ENCODE measurements at places on chromosomes 3 and 15. TPM values are rescaled to one million over a fixed set of nuclear protein-coding genes. Genes with fewer than 3 reads are reported as not detected.

DNA sequence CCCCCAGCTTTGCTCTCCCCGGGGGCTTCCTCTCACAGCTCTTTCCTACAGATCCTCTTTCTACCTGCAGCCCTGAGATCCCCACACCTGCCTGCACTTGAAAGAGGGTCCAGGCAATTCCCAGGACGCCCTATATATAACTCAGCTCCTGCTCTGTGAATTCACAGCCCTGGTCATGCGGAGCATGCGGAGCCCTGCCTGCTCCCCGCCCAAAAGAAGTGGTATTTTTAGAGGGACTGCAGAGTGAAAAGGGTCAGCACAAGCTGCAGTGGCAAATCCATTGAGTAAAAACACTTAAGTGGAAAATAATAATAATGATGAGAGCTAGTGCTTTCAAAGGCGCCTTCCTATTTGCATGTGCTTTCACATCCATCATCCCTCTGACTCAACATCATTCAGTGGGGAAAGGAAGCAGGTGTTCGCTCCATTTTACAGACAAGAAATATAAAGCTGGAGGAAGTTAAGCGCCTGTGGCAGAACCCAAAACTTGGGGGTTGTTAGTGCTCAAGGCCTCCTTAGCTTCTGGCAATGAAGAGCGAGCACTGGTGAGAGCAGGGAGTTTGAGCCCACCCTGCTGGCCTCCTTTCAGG is 76.3 kb upstream of the LIPC start:
- peaks cover 39% of the 10 kb centered on the region for H3K4me1 ChIP-seq
- H3K36me3 ChIP-seq: no peaks in the 10 kb centered on the region
- H3K27me3 ChIP-seq: peaks cover 2% of the 10 kb centered on the region
- H3K4me3 ChIP-seq: no peak overlapping the region
- no peak for DNase-seq

DNA sequence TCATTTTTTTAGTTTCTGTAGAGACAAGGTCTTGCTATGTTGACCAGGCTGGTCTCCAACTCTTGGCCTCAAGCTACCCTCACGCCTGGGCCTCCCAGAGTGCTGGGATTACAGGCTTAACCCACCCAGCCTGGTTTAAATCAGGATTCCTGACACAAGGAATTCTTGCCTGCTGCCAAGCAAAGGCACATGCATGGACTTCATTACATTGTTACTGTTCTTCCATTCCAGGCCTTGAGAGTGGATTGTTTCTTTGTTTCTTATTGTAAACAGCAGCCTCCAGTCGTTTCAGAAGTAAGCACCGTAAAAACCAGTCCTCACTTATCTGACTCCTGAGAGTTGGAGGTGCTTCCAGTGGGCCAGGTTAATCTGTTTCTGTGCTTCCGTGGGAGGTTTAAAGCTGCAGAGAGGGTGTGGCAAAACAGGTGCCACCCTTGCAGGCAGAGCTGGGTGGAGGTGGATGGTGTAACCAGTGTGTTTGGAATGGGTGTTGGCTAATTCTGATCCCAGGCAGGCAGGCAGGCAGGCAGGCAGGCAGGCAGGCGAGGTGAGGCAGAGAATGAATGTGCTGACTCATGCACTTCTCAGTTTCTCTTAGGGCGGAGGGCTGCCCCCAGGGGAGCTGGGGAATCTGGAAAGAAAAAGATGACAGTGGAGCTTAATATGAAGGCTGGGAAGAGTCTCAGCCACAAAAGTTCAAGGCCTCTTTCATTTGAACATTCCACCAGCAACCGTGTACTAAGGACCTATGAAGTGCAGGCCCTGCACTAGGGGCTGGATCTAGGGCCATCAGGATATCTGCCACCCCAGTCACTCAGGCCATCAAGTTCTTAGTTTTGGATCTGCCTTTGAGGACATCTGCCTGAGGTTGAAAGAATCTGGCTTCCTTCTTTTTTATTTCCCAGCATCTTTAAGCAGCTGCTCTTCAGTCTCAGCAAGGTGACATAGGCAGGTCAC is 37.0 kb upstream of the CDCP1 start:
- peaks cover 14% of the 10 kb centered on the region for H3K4me1 ChIP-seq
- no peaks in the 10 kb centered on the region for H3K36me3 ChIP-seq
- DNase-seq: peak; percentile 16
- peaks cover 5% of the 10 kb centered on the region for H3K27me3 ChIP-seq
- H3K4me3 ChIP-seq: no peak overlapping the region

CCR4 gene
- total RNA-seq: 62.2 TPM

- H3K36me3 ChIP-seq: no peaks in the 10 kb centered on the region
- H3K27ac ChIP-seq: no peak overlapping the region
- no peak overlapping the region for H3K4me3 ChIP-seq
- no peak for DNase-seq
- H3K4me1 ChIP-seq: no peaks in the 10 kb centered on the region
These were observed 100.7 kb downstream of the ZIC4 start for GRCh38 chr3:147305533-147306250.

DNA sequence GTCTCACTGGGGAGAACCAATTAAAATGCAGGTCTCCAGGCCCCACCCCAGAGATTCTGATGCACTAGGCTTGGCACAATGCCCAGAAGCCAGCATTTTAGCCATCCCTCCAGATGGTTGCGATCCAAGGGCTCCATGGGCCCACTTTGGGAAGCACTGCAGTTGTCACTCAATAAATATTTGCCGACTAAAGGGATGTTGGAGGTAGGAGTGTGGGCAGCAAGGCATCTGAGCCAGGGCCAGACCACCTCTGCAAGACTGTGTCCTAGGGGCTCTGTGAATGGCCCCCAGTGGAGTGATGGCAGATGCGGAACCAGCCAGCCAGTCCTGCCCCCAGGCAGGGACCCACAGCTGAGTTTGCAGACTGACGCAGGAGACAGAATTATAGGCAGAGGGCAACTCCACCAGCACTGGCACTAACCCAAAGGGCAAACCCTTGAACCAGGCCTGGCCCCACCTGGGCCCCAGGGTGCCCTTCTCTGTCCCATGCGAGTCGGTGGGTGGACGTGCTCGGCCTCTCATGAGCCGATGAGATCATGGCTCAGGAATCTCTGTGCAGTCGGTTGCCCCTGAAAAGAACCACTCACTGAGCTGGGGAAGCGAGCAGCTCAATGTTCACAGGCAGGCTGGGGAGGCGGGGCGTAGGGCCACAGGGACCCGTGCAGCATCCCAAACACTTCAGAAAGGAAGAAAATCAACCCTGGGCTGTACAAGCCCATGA is 49.7 kb downstream of the SEMA5B start:
- no peak overlapping the region for H3K4me3 ChIP-seq
- H3K36me3 ChIP-seq: no peaks in the 10 kb centered on the region
- DNase-seq: no peak

- peaks cover 1% of the 10 kb centered on the region for H3K27me3 ChIP-seq
- DNase-seq: no peak
- H3K4me3 ChIP-seq: no peak overlapping the region
These were observed 3.9 kb upstream of the RNU6-1 start for GRCh38 chr15:67843571-67844387.

DNA sequence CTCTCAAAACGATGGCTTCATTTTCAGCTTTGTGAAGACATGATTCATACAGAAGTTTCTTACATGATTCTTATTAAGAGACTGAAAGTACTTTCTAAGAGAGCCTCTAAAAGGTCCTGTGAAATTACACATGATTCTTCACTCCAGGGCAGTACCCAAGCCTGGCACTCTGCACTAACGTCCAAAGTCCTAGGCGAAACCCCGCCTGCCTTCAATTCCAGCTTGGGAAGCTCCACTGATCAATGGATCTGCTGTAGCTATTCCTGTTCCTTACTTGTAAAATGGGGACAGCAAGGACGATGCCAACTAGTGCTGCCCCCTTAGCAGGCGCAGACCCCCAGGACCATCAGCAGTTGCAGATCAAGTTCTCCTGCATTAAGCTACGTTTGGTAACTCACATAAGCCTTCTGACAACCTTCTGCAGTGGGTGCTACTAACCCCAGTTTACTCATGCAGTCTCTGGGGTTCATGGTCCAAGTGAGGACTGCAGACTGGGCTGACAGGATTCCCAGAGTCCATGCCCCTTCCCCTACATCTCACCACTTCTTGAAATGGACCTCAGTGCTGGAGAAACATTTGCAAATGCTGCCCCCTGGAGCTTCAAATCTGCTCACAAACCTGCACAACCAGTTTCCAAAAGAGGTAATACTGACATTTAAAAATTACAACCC is 10.6 kb downstream of the CHCHD4 start:
- H3K4me1 ChIP-seq: no peaks in the 10 kb centered on the region
- no peak overlapping the region for H3K4me3 ChIP-seq
- peaks cover 43% of the 10 kb centered on the region for H3K36me3 ChIP-seq

- no peak overlapping the region for H3K27ac ChIP-seq
- peak; percentile 33 for DNase-seq
- H3K27me3 ChIP-seq: no peaks in the 10 kb centered on the region
- no peaks in the 10 kb centered on the region for H3K36me3 ChIP-seq
- H3K4me1 ChIP-seq: no peaks in the 10 kb centered on the region
These were observed 78.3 kb upstream of the ALDH1L1 start for GRCh38 chr3:126258670-126259069.

DNA sequence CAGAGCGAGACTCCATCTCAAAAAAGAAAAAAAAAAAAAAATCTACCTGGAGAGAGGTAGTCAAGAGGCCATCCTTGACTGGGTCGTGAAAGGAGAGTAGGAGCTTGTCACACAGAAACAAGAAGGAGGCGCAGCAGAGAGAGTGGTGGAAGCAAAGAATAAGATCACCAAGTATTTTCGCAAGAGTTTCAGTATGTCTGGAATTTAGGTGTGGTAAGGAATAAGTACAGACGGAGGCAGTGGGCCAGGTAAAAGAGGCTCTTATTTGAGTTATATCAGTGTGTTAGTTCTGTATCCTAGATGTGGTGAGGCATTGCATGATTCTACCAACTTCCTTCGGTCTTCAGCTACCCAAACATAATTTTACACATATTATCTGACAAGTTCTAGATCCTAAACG is 14.6 kb upstream of the ATP10A start:
- no peaks in the 10 kb centered on the region for H3K36me3 ChIP-seq
- no peak overlapping the region for H3K27ac ChIP-seq
- no peaks in the 10 kb centered on the region for H3K27me3 ChIP-seq
- H3K4me1 ChIP-seq: no peaks in the 10 kb centered on the region
- no peak overlapping the region for H3K4me3 ChIP-seq

- H3K4me3 ChIP-seq: no peak overlapping the region
- DNase-seq: no peak
- H3K27me3 ChIP-seq: peaks cover 30% of the 10 kb centered on the region
- H3K27ac ChIP-seq: no peak overlapping the region
- peaks cover 4% of the 10 kb centered on the region for H3K4me1 ChIP-seq
These were observed 103.7 kb upstream of the TPM1 start for GRCh38 chr15:62938825-62939224.

CFAP161 gene
- total RNA-seq: not detected

All from activated CD4-positive, alpha-beta T cell treated with anti-CD3 and anti-CD28 coated beads for 36 hours (primary cell).